ENCODE measurements at places on chromosomes 3 and 15.

GRCh38 chr15:23857028-23857641 is 170.0 kb upstream of the NDN start:
- no peak overlapping the region for H3K27ac ChIP-seq
- H3K27me3 ChIP-seq, result peaks cover 2% of the 10 kb centered on the region
- peak; percentile 42 for DNase-seq
- no peaks in the 10 kb centered on the region for H3K36me3 ChIP-seq
- H3K4me1 ChIP-seq, result no peaks in the 10 kb centered on the region
- no peak overlapping the region for H3K4me3 ChIP-seq

DNA sequence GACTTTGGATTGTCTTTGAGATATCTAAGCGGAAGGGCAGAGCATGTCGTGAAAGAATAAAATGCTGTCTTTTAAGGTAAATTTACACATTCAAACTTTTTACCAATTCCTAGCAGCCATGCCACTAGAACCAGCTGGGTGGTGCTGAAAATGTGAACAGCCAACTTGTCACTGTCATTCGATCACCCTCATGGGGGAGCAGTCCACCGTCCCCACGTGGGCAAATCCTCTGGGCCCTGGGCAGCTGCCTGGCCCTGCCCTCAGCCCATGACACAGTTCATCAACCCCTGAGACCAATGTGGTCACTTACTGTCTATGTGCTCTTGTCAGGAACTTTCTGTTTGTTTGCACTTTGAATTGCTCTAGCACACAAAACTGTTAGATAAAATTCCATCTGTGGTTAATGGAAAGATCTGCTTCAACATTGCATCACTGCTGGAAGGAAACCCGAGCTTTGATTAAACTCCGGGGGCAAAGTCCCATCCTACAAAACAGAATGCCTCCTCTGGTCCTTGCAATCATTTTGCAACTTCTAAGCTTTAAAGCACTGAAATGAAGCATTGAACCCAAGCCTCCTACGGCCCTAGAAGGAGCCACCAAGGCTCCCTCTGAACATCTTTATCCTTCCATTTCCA is 50.1 kb downstream of the PCSK6 start:
- no peak overlapping the region for H3K27ac ChIP-seq
- no peak for DNase-seq
- H3K27me3 ChIP-seq, result peaks cover 15% of the 10 kb centered on the region
- no peak overlapping the region for H3K4me3 ChIP-seq
- no peaks in the 10 kb centered on the region for H3K4me1 ChIP-seq

- no peaks in the 10 kb centered on the region for H3K27me3 ChIP-seq
- no peak overlapping the region for H3K4me3 ChIP-seq
- H3K27ac ChIP-seq, result no peak overlapping the region
Measured at GRCh38 chr3:162390891-162391290, 894.3 kb downstream of the OTOL1 start.

- no peaks in the 10 kb centered on the region for H3K36me3 ChIP-seq
- H3K4me3 ChIP-seq, result no peak overlapping the region
Measured at GRCh38 chr3:133667118-133667517, 5.4 kb upstream of the TOPBP1 start.

DNA sequence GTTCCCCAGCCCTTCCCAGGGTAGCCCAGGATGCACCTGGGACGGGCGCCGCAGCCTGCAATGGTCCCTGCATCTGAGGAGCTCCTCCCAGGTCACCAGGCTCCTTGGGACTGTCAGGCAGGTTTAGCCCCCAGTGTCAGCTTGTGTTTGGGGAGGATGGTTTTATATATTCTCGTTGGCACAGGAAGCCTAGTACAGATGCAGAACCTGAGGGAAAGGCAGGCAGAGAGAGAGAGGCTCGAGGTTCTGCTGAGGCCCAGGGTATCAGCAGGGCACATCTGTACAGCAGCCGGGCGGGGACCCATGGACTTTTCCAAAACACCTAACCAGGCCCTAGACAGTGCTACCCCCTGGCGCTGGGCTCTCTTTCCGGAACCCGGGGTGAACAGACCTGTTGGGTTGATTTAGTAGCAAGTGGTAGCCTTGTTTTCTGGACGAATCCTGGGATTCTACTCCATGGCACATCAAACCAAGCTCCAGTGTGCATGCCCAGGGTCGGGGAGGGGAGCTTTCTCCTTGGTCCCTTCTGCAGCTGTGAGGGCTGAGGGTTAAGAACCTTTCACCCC is 8.6 kb downstream of the PAK6 start:
- H3K4me1 ChIP-seq, result no peaks in the 10 kb centered on the region
- peaks cover 14% of the 10 kb centered on the region for H3K27me3 ChIP-seq
- DNase-seq, result no peak

DNA sequence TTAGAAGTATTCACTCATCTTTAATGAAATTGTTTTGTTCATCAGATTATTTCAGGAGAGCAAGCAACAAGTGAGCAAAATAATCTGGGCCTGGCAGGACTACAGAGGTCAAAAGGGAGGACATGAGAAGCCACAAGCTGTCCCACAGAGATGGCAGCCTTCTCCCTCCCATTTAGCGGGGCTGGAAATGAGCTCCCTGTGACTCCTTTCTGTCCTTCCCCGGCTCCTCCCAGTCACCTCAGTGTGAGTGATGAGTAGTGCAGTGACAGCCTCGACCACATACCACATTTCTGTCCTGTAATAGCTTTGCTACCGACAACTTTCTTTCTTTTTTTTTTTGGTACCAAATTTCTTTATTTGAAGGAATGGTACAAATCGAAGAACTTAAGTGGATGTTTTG is 38.0 kb downstream of the RAB7A start:
- H3K4me3 ChIP-seq, result no peak overlapping the region
- H3K36me3 ChIP-seq, result peaks cover 28% of the 10 kb centered on the region
- peaks cover 75% of the 10 kb centered on the region for H3K4me1 ChIP-seq
- peak; percentile 69 for DNase-seq
- no peaks in the 10 kb centered on the region for H3K27me3 ChIP-seq
- peak overlapping the region; percentile 53 for H3K27ac ChIP-seq

DNA sequence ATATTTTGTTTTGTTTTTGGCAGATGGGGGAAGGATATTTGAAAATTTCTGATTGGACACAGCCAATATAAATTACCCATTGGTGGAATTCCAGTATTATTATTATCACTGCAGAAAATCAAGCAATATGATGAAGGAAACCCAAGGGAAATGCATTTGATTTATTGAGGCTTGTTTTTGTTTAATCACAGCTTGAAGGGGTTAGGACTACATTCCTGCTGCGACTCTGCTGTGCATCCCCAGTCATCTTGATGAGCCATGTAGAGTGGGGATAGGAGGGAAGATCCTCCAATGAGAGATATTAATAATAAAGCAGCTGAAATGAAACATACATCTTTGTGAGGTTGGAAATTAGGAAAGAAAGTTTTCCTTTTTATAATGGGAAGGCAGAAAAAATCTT is 208.6 kb downstream of the GAP43 start:
- no peaks in the 10 kb centered on the region for H3K36me3 ChIP-seq
- no peak overlapping the region for H3K27ac ChIP-seq

DNA sequence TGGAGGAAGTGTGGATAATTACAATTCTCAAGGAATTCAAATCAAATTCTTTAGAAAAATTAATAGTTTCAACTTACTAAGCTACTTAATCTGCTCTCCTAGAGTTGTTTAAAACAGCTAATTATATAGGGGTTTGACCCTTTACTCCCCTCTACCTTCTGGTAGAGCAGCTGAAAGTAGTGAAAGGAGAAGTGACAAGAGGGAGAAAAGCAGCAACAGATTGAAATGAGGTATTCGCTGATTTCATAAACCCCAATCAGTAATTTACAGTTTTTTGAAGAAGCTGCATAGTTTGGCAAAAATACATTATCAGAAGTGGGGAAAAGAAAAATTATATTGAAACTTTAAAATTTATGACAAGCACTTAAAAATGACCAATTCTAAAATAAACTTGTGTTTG is 52.8 kb downstream of the ZMAT3 start:
- H3K27me3 ChIP-seq, result no peaks in the 10 kb centered on the region
- H3K36me3 ChIP-seq, result peaks cover 3% of the 10 kb centered on the region
- no peak overlapping the region for H3K27ac ChIP-seq
- peaks cover 45% of the 10 kb centered on the region for H3K4me1 ChIP-seq
- DNase-seq, result no peak
- H3K4me3 ChIP-seq, result no peak overlapping the region

GRCh38 chr3:78588906-78589621 is 1178.7 kb downstream of the ROBO1 start:
- no peaks in the 10 kb centered on the region for H3K4me1 ChIP-seq
- H3K4me3 ChIP-seq, result no peak overlapping the region
- no peaks in the 10 kb centered on the region for H3K27me3 ChIP-seq
- peaks cover 2% of the 10 kb centered on the region for H3K36me3 ChIP-seq
- no peak for DNase-seq

GRCh38 chr3:23767546-23767945 is 38.2 kb upstream of the UBE2E1 start:
- no peak for DNase-seq
- no peak overlapping the region for H3K4me3 ChIP-seq
- H3K27ac ChIP-seq, result no peak overlapping the region
- no peaks in the 10 kb centered on the region for H3K36me3 ChIP-seq
- peaks cover 2% of the 10 kb centered on the region for H3K27me3 ChIP-seq

Data from activated CD4-positive, alpha-beta T cell treated with anti-CD3 and anti-CD28 coated beads for 36 hours (primary cell).